ENCODE measurements at places on chromosomes 3 and 15. TPM values are rescaled to one million over a fixed set of nuclear protein-coding genes. Genes with fewer than 3 reads are reported as not detected.

EOMES gene
- not detected for total RNA-seq

CD200 gene
- total RNA-seq = 41.5 TPM

RBM6 gene
- 126 TPM for total RNA-seq

SAMD7 gene
- not detected for total RNA-seq

CTXN2 gene
- 0.60 TPM for total RNA-seq

ITPR1 gene
- total RNA-seq = 3.3 TPM

FANCD2OS gene
- not detected for total RNA-seq

HTR3E gene
- total RNA-seq = not detected

SLC27A2 gene
- 2.1 TPM for total RNA-seq

UBP1 gene
- total RNA-seq = 62.3 TPM

MYO5C gene
- total RNA-seq = 22.3 TPM

DNASE1L3 gene
- total RNA-seq = not detected

CFAP20DC gene
- 14.0 TPM for total RNA-seq

LRRN1 gene
- 57.9 TPM for total RNA-seq

FAM107A gene
- 0.11 TPM for total RNA-seq

SLC24A5 gene
- total RNA-seq = not detected

DAZL gene
- total RNA-seq = 3.2 TPM

UCN2 gene
- total RNA-seq = not detected

TIMP4 gene
- 0.15 TPM for total RNA-seq

FBXW12 gene
- total RNA-seq = 0.82 TPM

ADAMTS9 gene
- total RNA-seq = 32.1 TPM

DPH3 gene
- 31.2 TPM for total RNA-seq

HYPK gene
- total RNA-seq = 8.3 TPM

ITIH3 gene
- not detected for total RNA-seq

HCN4 gene
- 0.50 TPM for total RNA-seq

DUSP7 gene
- 2.4 TPM for total RNA-seq

KBTBD8 gene
- 5.6 TPM for total RNA-seq

UBAP1L gene
- total RNA-seq = 0.39 TPM

BSN gene
- total RNA-seq = 0.17 TPM

NRG4 gene
- 0.06 TPM for total RNA-seq

GABPB1 gene
- total RNA-seq = 77.7 TPM

Measured in neural progenitor cell (in vitro differentiated cells).